Liver (tissue), 10 donors: ENCODE measurements at places on chromosomes 3 and 15. TPM values are rescaled to one million over a fixed set of nuclear protein-coding genes. Genes with fewer than 3 reads are reported as not detected.
A peak's percentile ranks its signal among the peaks of the same experiment; 100 is the strongest.

Gene SHC4
- total RNA-seq, result under 0.01 TPM

Gene NEO1
- total RNA-seq, result 9.9 TPM

Gene CADM2
- 0.37 TPM for total RNA-seq

Gene LINGO1
- 1.6 TPM for total RNA-seq

Gene EHD4
- total RNA-seq, result 5.1 TPM

DNA sequence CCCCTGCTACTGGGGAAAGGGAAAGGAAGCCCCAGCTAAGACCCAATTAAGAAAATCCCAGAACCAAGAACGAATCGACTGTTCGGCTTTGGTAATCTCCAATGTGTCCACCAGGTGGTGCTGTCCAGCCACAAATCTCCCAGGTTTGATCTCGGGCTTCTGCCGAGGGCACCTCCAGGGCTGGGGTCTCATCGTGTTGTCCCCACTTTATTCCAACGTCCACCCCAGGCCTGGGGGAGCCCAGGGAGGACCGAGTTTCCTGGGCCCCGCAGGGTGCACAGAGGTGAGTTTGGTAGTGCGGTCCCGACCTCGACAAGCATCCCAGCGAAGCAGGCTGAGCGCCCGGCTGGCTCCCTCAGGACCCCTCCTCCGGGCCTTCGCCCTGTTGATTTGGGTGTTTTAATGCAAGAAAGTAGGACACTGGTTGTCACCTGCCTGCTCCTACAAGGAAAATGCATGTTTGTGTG lies 185.1 kb downstream of the GOLGA6L6 start:
- H3K4me1 ChIP-seq, result peaks cover 7% of the 10 kb centered on the region
- peak; percentile 62 for DNase-seq
- H3K4me3 ChIP-seq, result no peak overlapping the region
- H3K36me3 ChIP-seq, result no peaks in the 10 kb centered on the region

DNA sequence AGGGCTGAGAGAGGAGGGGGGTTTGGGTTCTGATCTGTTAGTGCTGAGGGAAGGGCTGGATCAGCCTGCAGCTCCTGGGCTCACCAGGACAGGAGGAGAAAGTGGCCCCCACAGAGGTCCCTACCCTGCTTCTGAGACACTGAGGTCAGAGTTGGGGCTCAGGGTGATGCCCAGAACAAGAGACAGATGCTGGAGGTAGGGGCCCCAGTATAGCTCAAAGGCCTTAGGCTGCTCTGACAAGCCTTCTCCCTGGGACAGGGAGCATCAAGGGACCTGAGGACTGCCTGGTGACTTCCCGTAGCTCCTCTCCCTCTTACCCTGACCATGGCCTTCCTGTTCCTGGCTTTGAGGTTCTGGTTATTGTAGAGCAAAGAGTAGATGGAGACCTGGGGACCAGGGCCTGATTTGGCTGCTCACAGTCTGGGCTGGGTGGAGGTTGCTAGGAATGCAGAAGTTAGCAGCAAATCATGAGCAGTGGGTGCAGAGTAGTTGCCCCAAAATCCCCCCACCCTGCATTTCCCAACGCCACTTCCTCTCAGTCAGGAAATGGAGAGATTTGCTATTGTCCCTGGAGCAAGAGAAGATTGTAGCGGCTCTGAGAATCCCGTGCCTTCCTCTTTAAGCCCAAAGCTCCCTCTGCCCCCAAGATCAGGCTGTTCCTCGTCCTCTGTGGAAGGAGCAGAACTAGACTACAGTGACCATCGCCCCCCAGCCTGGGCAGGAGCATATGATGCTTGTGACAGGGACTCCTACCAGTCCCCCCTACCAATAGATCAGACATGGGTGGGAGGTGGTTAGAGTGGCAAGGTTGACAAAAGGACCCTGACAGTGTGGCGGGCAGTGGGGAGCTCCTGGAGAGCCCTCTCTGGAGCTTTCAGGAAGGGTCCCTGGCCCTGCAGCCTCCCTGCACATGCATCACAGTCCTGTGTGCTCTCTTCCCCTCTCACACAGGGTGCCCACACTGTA lies 47.4 kb upstream of the SEC22A start:
- no peak overlapping the region for H3K4me3 ChIP-seq
- H3K27me3 ChIP-seq, result no peaks in the 10 kb centered on the region
- no peak overlapping the region for H3K27ac ChIP-seq

DNA sequence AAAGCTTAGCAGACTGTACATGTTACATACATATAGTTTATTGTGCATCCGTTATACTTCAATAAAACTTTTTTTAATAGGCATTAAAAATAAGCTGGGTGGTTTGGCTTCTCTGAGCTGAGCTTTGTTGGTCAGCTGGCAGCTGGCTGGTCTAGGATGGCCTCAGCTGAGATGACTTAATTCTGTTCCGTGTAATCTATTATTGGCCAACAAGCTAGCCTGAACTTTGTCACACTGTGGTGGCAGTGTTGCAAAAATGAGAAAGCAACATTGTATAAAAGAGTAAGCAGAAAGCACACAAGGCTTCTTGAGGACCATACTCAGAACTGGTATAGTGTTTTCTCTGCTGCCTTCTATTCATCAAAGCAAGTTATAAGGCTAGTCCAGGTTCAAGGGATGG lies 45.2 kb downstream of the CGGBP1 start:
- H3K4me1 ChIP-seq, result peaks cover 3% of the 10 kb centered on the region
- no peaks in the 10 kb centered on the region for H3K36me3 ChIP-seq
- H3K27me3 ChIP-seq, result no peaks in the 10 kb centered on the region
- DNase-seq, result no peak
- H3K4me3 ChIP-seq, result no peak overlapping the region

DNA sequence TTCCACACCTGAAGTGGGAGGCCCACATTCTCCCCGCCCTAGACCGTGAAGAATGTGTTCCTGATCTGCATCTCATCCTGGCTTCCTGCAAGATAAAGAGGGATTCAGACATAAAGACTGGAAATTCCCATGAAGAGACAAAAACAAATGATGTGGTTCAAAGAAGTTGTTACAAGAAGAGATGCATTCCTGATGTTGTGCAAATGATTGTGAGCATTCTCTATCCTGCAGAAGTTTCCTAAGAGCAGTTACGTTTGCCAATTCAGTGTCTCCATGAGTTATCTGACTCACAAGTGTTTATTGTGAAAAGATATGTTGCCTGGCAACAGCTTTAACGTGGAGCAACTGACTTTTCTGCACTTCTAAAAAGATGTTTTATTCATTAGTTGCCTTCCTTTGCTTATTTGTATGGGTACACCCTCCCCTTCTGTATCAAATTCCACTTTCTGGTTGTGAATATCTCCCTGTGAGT lies 107.8 kb downstream of the ZIC4 start:
- H3K27me3 ChIP-seq, result no peaks in the 10 kb centered on the region
- no peak overlapping the region for H3K27ac ChIP-seq
- no peaks in the 10 kb centered on the region for H3K4me1 ChIP-seq
- no peaks in the 10 kb centered on the region for H3K36me3 ChIP-seq

DNA sequence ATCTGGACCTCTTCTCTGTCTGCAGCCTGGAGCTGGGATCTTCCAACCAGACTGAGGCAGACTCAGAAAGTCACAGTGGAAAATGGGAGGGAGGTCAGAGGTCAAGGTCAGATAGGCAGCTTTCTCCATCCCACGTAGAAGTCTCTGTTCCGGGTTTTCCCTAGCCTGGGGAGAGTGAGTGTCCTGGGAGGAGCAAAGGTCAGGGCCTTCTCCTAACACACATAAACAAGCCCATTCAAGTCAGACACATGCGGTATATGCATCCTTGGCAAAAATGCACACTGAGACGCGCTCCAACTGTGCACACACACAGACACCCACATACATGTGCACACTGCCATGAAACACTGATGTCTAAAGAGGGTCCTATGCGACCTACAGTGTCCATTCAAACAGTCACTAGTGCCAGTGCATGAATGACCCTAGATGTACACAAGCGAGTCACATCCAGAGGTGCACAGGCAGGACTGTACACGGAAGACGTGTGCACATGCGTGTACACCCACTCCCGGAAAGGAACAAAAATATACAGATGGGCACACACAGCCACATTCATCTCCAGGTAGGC lies 681 bp downstream of the TWF2 start:
- DNase-seq, result no peak
- peaks cover 41% of the 10 kb centered on the region for H3K4me1 ChIP-seq
- H3K4me3 ChIP-seq, result peak overlapping the region; percentile 82
- no peaks in the 10 kb centered on the region for H3K27me3 ChIP-seq

GRCh38 chr3:70227437-70227836 lies 85.0 kb downstream of the MDFIC2 start:
- H3K36me3 ChIP-seq, result no peaks in the 10 kb centered on the region
- H3K27me3 ChIP-seq, result no peaks in the 10 kb centered on the region
- H3K4me1 ChIP-seq, result no peaks in the 10 kb centered on the region
- H3K4me3 ChIP-seq, result no peak overlapping the region
- DNase-seq, result no peak
- H3K27ac ChIP-seq, result no peak overlapping the region

DNA sequence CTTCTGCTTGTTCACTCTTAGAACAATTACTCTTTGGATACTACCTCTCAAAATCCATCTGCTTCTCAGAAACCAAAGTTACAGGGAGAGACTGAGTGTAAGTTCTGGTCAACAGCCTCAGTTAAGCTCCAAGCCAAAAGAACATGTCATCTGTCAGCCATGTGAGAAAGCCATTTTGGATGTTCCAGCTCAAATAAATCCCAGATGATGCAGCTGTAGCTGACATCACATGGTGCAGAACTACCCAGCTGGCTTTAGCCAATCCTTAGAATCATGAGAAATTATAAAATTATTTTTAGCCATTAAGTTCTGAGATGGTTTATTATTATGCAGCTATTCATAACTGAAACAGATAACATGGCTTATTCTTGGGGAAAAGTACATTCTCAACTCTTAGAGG lies 696.0 kb downstream of the ZNF385D start:
- no peaks in the 10 kb centered on the region for H3K27me3 ChIP-seq
- H3K4me1 ChIP-seq, result no peaks in the 10 kb centered on the region
- no peak for DNase-seq
- H3K27ac ChIP-seq, result no peak overlapping the region
- H3K36me3 ChIP-seq, result no peaks in the 10 kb centered on the region

GRCh38 chr3:167084545-167084944 lies 295.6 kb downstream of the ZBBX start:
- H3K27me3 ChIP-seq, result no peaks in the 10 kb centered on the region
- H3K4me1 ChIP-seq, result no peaks in the 10 kb centered on the region
- H3K4me3 ChIP-seq, result no peak overlapping the region
- DNase-seq, result no peak

- peaks cover 4% of the 10 kb centered on the region for H3K27me3 ChIP-seq
- no peak overlapping the region for H3K4me3 ChIP-seq
- no peak for DNase-seq
These were observed 61.1 kb upstream of the GPD1L start for GRCh38 chr3:32045091-32045915.

- no peak for DNase-seq
- H3K36me3 ChIP-seq, result no peaks in the 10 kb centered on the region
- H3K27ac ChIP-seq, result no peak overlapping the region
- H3K4me3 ChIP-seq, result no peak overlapping the region
These were observed 69.1 kb upstream of the PROK2 start for GRCh38 chr3:71854096-71854495.

DNA sequence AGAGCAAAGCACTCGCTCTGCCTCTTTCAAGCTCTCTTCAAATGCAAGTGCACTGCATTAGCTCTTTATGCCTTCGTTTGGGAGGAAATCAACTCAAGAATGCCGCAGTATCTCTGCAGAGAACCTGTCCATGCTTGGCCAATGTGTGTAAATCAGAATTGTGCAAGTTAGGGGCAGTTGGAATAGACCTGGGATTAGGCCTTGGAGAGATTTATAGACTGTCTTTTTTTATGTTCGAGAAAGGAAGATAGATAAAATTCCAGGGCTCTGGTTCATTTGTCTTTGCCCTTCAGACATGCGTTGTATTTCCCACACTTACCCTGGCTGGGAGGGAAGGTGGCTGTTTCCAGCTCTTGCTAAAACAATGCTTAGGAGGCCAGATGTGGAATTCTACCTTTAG lies 163.7 kb downstream of the MOBP start:
- no peak overlapping the region for H3K27ac ChIP-seq
- no peaks in the 10 kb centered on the region for H3K4me1 ChIP-seq
- no peaks in the 10 kb centered on the region for H3K36me3 ChIP-seq
- no peak for DNase-seq
- no peak overlapping the region for H3K4me3 ChIP-seq
- H3K27me3 ChIP-seq, result no peaks in the 10 kb centered on the region

DNA sequence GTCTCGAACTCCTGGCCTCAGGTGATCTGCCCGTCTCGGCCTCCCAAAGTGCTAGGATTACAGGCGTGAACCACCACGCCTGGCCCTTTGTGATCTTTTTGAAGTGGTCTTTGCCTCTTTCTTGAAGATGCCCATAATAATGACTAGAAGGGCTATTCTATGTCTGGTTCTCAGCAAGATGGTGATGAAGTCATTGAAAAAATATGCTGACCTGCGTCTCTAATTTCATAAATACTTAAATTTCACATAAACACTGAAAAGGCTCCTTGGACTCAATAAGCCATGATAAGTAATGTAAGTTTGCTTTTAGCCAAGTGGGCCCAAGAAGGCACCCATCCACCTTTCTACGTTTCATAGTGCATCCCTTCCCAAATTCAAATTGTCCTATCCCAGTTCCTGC lies 775 bp upstream of the MAPK6 start:
- DNase-seq, result no peak
- no peak overlapping the region for H3K4me3 ChIP-seq
- H3K36me3 ChIP-seq, result no peaks in the 10 kb centered on the region
- no peaks in the 10 kb centered on the region for H3K27me3 ChIP-seq
- no peak overlapping the region for H3K27ac ChIP-seq

GRCh38 chr3:122903171-122903570 lies 108.3 kb downstream of the SLC49A4 start:
- no peaks in the 10 kb centered on the region for H3K36me3 ChIP-seq
- no peak overlapping the region for H3K27ac ChIP-seq
- no peaks in the 10 kb centered on the region for H3K4me1 ChIP-seq
- no peak overlapping the region for H3K4me3 ChIP-seq

- DNase-seq, result no peak
- peaks cover 20% of the 10 kb centered on the region for H3K4me1 ChIP-seq
- H3K27me3 ChIP-seq, result no peaks in the 10 kb centered on the region
- peaks cover 20% of the 10 kb centered on the region for H3K36me3 ChIP-seq
- no peak overlapping the region for H3K27ac ChIP-seq
These were observed 34.5 kb downstream of the CCDC12 start for GRCh38 chr3:46942076-46942475.

DNA sequence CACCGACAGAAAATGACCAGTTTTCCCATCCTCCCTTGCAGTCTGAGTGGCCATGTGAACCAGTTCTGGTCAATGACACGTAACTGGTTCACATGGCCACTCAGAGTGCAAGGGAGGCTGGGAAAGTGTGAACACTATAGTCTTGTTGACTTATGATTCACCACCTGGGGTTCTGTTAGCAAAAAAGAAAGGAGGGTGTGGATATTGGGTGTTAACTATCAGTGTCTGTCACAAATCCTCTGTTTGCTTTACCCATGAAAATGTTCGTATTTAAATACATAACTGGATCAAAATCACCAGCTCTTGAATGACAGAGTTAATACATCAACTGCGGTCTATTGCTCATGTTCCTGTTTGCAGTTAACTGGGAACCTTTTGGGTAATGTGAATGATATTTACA lies 92.3 kb downstream of the ADAMTSL3 start:
- H3K36me3 ChIP-seq, result no peaks in the 10 kb centered on the region
- H3K27ac ChIP-seq, result no peak overlapping the region
- H3K27me3 ChIP-seq, result no peaks in the 10 kb centered on the region
- no peak overlapping the region for H3K4me3 ChIP-seq
- H3K4me1 ChIP-seq, result peaks cover 6% of the 10 kb centered on the region
- no peak for DNase-seq

- no peak overlapping the region for H3K4me3 ChIP-seq
- no peak for DNase-seq
- H3K27me3 ChIP-seq, result no peaks in the 10 kb centered on the region
- no peaks in the 10 kb centered on the region for H3K4me1 ChIP-seq
- no peaks in the 10 kb centered on the region for H3K36me3 ChIP-seq
These were observed 48.9 kb upstream of the TCF12 start for GRCh38 chr15:56869573-56869972.

- no peak overlapping the region for H3K4me3 ChIP-seq
- H3K27ac ChIP-seq, result no peak overlapping the region
- H3K4me1 ChIP-seq, result no peaks in the 10 kb centered on the region
These were observed 78.1 kb upstream of the CGNL1 start for GRCh38 chr15:57298204-57298603.
